Sigmoid colon (tissue), 7 donors: ENCODE measurements at places on chromosomes 4 and X. TPM values are rescaled to one million over a fixed set of nuclear protein-coding genes. Genes with fewer than 3 reads are reported as not detected.

DNA sequence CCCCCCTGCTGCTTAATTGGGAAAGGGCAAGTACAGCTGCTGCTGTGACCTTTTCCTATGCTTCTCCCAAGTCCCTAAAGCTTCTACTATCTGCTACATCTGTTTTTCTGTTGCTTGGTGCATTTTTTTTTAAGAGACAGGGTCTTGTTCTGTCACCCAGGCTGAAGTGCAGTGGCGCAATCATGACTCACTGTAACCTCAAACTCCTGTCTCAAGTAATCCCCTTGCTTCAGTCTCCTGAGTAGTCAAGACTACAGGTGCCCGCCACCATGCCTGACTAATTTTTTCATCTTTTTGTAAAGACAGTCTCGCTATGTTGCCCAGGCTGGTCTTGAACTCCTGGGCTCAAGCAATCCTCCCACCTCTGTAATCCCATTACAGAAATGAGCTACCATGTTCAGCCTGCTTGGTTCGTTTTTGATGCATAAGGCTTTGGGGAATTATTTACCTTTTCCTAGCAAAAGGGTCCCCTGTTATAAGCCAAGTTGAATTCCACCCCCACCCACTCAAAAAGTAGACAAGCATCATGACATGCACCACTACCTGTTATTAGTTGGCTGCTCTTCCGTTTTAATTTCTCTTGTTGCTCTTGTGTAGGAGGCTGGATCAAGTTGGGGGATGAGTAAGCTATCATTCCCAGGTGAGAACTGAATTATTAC, 39.6 kb downstream of the DGKK start:
- H3K4me1 ChIP-seq: no peaks in the 10 kb centered on the region
- no peak for DNase-seq
- no peak overlapping the region for H3K27ac ChIP-seq
- H3K36me3 ChIP-seq: no peaks in the 10 kb centered on the region

Gene TMEM31
- total RNA-seq: not detected

Gene BMX
- total RNA-seq: 2.5 TPM

Gene ZIC3
- not detected for total RNA-seq

GRCh38 chr4:121155893-121156292, 8.2 kb downstream of the TNIP3 start:
- H3K36me3 ChIP-seq: no peaks in the 10 kb centered on the region
- no peaks in the 10 kb centered on the region for H3K4me1 ChIP-seq
- DNase-seq: no peak
- H3K4me3 ChIP-seq: no peak overlapping the region
- H3K27me3 ChIP-seq: no peaks in the 10 kb centered on the region

DNA sequence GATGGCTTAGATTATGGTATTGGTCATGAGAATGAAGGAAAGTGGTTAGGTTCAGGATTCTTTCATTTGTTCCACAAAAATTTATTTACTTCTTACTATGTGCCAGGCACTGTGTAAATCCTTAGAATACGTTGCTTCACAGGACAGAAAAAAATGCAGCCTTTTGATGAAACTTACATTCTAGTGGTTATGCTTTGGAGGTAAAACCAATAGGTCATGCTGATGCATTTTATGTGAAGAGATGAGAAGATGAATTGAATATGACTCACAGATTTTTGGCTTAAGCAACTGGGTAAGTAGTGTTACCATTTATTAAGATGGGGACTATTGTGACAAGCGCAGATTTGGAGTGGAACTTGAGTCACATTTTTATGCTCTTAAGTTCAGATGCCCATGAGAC, 165.3 kb downstream of the GLRA2 start:
- DNase-seq: no peak
- H3K4me1 ChIP-seq: no peaks in the 10 kb centered on the region
- H3K27ac ChIP-seq: no peak overlapping the region
- H3K36me3 ChIP-seq: no peaks in the 10 kb centered on the region
- H3K4me3 ChIP-seq: no peak overlapping the region

DNA sequence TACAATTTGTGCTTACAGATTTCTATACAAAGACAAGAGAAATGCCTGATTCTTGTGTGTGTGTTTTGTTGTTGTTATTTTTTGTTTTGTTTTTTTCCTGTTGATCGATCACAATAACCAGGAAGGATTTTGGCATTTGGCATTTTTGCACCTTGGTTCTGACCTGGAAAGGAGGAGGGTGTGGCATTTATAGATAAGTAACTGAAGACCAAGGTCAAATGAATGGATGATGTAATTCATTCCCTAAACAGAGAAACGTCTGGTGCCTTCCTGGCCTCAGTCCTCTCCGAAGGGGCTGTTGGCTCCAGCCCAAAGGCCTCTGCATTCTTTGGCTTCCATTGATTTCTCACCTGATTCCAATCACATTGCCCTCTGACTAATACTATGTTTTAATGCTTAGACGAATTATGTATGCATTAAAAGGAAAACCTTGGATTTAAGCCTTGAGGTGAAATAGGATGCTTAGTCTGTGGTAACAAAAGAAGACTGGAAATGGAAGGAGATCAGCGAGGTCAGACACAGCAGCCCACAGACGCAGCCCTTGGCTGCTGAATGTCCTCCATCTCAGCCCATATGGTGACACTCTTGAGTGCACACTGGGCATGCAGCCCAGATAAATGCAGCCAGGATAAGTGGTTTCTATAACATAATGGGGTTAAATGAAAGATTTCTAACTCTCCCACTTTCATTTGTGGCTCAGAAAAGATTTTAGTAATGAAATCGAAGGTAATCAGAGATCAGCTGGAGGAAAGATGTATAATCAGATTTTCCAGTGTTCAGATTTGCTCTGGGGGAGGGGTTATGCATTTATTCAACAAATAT, 60.5 kb upstream of the TRIM2 start:
- H3K36me3 ChIP-seq: no peaks in the 10 kb centered on the region
- no peaks in the 10 kb centered on the region for H3K27me3 ChIP-seq
- H3K27ac ChIP-seq: no peak overlapping the region
- no peak for DNase-seq
- H3K4me1 ChIP-seq: peaks cover 7% of the 10 kb centered on the region

DNA sequence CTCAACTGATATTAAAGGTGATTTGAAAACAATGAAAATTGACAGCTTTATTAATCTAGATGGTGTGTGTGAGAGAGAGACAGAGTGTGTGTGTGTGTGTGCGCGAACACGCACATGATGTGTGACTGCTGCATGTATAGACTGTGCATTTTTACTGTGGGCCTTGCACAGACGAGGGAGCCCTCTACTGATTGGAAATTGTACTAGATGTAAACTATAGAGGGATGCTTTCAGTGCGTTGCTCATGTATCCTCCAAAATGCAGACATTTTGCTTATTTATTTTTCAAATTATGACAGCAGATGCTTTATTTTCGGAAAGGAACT, 168.4 kb upstream of the GK2 start:
- H3K4me3 ChIP-seq: no peak overlapping the region
- H3K27ac ChIP-seq: peak overlapping the region; percentile 61
- no peaks in the 10 kb centered on the region for H3K27me3 ChIP-seq
- no peak for DNase-seq
- H3K4me1 ChIP-seq: no peaks in the 10 kb centered on the region

Gene GPAT3
- total RNA-seq: 17.5 TPM

DNA sequence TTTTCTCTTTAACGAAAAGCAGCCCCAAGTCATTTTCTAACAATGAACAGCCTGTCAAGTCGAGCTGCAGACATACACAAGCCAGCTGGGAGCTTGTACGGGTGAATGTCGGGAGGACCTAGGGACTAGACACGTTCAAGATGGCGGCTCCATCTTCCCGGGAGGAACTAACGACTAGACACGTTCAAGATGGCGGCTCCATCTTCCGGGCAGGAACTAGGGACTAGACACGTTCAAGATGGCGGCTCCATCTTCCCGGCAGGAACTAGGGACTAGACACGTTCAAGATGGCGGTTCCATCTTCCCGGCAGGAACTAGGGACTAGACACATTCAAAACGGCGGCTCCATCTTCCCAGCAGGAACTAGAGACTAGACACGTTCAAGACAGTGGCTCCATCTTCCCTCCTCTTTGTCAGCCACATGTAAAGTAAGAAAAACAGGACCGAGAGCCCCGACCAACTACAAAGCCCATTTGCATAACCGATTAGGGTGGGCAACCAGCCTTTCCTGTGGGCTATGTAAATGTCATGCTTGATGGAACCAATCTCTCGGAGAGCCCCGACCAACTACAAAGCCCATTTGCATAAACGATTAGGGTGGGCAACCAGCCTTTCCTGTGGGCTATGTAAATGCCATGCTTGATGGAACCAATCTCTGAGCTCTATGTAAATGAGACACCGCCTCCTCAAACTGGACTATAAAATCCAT, 175.5 kb downstream of the DHRSX start:
- H3K4me1 ChIP-seq: no peaks in the 10 kb centered on the region
- H3K27ac ChIP-seq: peak overlapping the region; percentile 10
- H3K4me3 ChIP-seq: no peak overlapping the region
- no peaks in the 10 kb centered on the region for H3K27me3 ChIP-seq
- no peaks in the 10 kb centered on the region for H3K36me3 ChIP-seq

Gene DCUN1D4
- total RNA-seq: 68.3 TPM

Gene PABPC1L2B
- total RNA-seq: not detected

Gene ARHGEF38
- total RNA-seq: not detected

- no peak for DNase-seq
- no peaks in the 10 kb centered on the region for H3K4me1 ChIP-seq
- H3K27ac ChIP-seq: no peak overlapping the region
- no peaks in the 10 kb centered on the region for H3K27me3 ChIP-seq
Observed at GRCh38 chr4:138821331-138821730, 194.2 kb upstream of the NOCT start.
